ENCODE measurements at places on chromosomes 7 and 10.

- no peak for DNase-seq
Measured at GRCh38 chr7:116231949-116232348, 21.6 kb downstream of the TES start.

DNA sequence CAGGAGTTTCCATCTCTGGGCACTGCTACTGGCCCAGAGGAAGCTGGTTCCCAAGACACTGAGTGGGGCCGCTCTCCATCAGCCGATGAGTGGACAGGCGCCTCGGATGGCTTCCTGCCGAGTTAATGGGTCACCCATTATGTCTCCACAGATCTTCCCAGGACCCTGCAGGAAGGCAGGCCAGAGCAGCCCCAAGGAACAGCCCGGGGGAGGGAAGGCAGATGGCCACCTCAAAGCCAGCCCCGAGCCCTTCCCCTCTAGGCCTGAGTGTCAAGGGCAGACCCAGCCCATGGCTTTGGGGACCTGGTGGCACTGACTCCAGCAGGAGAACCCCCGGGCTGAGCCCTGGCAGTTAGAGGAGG is 3.4 kb upstream of the LFNG start:
- no peak for DNase-seq

- no peak for DNase-seq
Measured at GRCh38 chr7:151647874-151648273, 128.2 kb upstream of the RHEB start.

DNA sequence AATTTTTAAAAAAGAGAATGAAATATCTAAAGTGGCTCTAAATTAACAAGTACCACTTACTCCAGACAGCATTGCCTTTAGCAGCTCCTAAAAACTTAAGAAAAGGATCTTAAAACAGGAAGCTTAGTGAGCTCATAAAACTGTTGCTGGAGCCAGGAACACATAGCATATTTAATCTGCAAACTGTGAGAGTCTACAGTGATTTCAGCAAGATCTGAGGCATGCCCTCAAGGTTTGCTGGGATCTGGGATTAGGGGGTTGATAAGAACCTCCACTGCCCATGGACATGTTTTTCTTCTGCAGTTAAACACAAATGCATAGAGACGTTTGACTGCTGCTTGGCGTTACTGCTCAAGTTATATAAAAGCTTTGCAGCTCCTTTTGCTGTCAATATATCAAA is 3.8 kb downstream of the GLI3 start:
- no peak for DNase-seq

DNA sequence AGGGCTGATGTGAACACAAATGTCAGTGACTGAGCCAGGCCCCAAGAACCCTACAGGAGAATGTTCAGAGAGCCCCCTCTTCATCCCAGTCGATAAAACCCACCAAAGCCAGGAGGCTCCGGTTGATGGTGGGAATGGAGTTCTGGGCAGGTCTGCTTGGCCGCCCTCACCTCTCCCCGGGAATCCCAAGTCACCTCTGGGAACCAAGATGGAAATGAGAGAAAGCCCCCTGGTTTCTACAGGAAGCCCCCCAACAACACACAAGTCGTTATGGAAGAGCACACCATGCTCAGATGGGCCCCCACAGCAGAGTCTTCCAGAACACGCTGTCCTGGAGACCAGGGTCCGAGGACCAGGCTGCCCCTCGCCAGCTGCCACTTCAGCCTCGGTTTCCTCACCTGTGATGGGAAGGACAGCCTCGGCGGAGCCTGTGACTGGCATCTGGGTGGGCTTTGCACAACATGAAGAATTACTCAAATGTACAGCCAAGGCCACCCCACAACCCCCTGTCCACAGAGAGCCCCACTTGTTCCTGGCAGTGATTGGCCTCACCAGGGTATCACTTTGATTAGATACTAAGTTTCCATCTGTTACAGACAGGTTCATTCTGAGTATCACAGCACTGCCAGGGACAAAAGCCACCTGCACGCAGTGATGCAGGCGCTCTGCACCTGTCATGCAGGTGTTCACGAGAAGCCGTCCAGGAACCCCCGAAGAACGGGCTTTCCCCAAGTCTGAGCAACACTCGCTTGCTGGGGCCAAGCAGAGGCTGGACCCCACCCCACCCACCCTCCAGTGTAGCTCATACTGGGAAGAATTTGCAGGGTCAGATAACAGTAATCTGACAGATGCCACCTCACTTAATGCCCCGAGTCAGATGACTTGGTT is 57.6 kb downstream of the MKI67 start:
- no peak for DNase-seq

GRCh38 chr7:110830778-110831177 is 260.1 kb upstream of the LRRN3 start:
- DNase-seq: no peak

DNA sequence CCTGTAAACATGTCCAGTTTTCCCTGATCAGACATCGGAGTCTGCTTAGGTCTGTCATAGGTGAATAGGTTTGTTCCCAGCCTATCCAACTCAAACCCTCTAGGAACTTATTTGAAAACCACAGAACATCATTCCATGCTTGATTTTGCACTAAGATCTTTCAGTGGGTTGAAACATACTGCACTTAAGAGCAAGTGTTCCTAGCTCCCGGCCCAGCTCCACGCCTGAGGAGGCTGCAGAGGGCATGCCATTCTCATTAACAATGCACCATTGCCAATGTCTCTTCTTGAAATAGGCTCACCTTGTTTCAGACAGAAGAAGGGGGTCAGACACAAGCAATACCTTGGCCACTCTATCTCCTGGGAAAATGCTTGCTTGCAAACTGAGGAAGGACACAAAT is 78.0 kb upstream of the EGR2 start:
- no peak for DNase-seq

GRCh38 chr7:126972571-126972970 is 280.2 kb downstream of the GRM8 start:
- DNase-seq: no peak

- DNase-seq: no peak
Measured at GRCh38 chr7:91288208-91288824, 24.1 kb downstream of the FZD1 start.

DNA sequence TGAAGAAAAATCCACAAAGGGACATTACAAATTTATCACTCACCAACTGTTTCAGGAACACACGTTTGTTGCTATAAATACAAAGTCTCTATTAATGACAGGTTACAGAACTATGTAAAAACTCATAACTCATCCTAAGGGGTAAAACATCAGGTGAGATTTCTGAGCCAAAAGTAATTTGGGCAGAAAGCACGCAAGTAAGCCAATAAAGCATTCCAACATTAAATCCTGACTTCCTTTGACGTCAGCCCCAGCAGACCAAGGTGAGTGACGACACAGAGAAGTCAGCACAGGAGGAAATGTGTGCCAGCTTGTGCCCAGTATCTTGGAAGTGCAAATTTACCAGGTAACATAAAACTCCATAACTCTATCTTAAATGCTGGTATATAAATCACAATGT is 45.7 kb downstream of the IMMP2L start:
- DNase-seq: no peak

DNA sequence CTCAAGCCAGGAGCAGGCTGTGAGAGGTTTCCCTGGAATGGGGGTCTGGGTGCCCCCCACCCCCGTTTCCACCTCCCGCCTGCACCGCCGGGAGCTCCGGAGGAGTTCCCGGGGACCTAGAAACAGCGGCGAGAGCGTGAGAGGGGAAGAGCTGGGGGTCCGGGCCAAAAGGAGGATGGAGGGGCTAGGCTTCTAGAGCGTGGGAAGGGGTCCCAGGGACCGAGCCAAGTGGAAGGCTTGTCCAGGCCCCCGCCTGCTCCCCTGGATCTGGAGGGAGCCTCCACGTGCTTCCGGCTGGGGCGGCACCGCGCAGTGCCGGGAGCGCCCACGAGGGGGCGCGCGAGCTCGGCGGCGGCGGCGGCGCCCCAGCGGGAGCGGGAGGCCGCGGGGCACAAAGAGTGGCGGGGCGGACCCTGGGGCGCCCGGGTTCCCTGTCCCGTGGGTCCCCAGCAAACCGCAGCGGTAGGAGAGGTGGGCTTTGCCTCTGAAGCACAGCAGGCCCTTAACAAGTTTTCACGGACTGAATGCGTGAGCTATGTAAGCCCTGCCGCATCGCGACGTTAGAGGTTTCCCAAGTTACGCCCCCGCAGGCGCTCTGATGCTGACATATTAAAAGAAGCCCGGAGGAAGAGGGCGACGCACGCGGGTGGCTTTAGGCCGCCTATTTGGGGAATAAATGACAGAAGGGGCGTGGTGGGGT is 104.4 kb upstream of the LRRC4 start:
- no peak for DNase-seq

GRCh38 chr7:36144189-36144588 is 8.9 kb upstream of the EEPD1 start:
- DNase-seq: no peak

GRCh38 chr10:87760195-87760905 is 57.7 kb downstream of the ATAD1 start:
- DNase-seq: no peak

- DNase-seq: no peak
Measured at GRCh38 chr7:19009936-19010280, 107.5 kb downstream of the TWIST1 start.

- DNase-seq: no peak
Measured at GRCh38 chr7:123133924-123134323, 65.8 kb downstream of the SLC13A1 start.

GRCh38 chr7:155398944-155399343 is 59.0 kb upstream of the EN2 start:
- no peak for DNase-seq

- DNase-seq: no peak
Measured at GRCh38 chr7:130794619-130794922, 60.6 kb upstream of the KLF14 start.

GRCh38 chr7:111096997-111097396 is 6.1 kb downstream of the LRRN3 start:
- no peak for DNase-seq

GRCh38 chr7:7732621-7733281 is 14.3 kb upstream of the RPA3 start:
- no peak for DNase-seq

DNA sequence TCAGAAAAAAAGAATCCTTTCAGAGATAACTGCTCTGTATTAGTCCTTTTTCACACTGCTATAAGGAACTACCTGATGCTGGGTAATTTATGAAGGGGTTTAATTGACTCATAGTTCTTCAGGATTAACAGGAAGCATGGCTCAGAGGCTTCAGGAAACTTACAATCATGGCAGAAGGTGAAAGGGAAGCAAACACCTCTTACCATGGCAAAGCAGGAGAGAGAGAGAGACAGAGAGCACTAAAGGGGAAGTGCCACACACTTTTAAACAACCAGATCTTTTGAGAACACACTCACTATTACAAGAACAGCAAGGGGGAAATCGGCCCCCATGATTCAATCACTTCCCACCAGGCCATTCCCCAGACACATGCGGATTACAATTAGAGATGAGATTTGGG is 114.2 kb downstream of the TES start:
- DNase-seq: no peak

DNA sequence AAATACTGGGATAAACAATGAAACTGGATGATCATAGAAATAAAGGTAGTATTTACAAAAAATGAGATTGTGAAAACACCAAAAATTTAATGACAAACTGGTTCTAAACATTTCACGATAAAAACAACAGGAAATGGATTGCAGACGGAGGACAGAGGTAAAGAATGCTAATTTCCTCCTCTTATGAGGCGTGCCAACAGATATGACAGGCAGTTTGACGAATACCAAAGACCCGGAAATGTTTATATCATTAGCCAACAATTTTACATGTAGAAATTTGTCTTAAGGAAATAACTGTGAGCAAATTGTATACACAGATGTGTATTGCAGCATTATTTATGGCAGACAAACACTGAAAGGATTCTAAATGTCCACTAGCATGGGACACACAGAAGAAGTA is 162.0 kb upstream of the MGMT start:
- no peak for DNase-seq

- DNase-seq: no peak
Measured at GRCh38 chr7:77419102-77419501, 3.0 kb upstream of the GSAP start.

- no peak for DNase-seq
Measured at GRCh38 chr10:103284170-103284569, 7.2 kb downstream of the INA start.

- peak; percentile 38 for DNase-seq
Measured at GRCh38 chr7:48962821-48963505, 38.6 kb downstream of the CDC14C start.

DNA sequence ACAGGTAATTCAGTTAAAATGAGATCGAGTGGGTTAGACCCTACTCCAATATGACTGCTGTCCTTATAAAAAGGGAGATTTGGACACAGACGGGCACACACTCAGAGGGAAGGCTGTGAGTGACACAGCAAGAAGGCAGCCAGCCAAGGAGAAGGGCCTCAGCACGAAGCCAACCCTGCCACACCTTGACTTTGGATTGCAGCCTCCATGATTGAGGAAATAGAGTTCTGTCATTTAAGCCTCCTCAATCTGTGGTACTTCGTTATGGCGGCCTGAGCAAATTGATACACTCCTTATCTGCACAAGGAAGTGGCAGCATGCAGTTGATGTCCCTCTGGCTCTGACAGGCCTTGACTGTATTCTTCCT is 43.8 kb downstream of the SH2D4B start:
- no peak for DNase-seq

DNA sequence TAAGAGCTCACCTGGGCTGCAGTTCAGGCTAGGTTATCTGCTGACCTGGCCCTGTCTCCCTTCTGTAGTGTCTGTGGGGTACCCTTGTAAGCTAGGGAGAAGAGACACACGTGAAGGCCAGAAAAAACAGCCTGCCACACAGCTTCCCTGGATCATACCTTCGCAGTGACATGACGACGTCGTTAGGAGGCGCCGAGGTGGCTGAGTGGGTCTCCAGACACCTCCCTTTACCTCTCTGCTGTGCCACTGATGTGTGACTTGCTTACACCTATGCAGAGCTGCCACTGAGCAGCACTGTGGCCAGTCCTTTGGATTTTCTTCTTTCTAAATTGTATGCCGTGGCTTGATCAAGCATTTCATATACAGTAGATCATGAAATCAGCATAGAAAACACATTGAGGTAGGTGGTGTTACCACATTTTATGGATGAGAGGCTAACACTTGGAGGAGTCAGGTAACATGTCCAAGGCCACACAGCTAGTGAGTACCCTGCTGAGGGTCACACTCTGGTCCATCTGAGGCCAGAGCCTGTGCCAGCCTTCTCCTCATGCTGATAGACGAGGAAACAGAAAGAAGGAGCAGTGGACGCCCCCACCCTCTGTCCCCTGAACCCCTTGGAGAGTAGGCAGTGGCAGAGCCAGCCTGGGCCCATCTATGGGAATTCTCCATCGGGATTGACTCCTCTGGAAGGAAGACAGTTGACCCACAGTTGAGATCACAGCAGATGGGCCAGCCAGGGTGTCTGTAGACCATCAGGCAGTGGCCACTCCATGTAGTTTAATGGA is 23.1 kb downstream of the HTRA1 start:
- no peak for DNase-seq

- no peak for DNase-seq
Measured at GRCh38 chr7:155003092-155003375, at the start of gene PAXIP1. PAXIP1 (minus strand) TSS chr7:155003124; CDS start chr7:155002929, 195 bp downstream.

DNA sequence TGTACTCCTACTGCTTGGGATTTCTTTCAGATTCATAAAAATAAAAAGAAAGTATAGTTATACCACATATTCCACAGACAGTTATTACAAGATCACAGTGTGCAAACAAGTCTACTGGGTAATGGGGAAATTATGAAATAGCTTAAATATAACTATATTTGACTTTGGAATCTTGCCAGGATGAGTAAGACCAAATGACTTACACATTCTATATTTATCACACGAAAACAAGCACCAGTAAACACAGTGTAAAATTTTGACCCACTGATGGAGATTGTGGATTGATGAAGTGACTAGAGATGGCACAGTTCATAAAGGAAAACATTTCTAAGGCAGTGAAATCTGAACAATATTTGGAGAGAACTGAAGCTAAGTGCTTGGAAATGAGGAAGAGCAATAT is 339.7 kb downstream of the THSD7A start:
- DNase-seq: peak; percentile 61
